IMR-90 (cell line): ENCODE measurements at places on chromosomes 1 and 21. TPM values are rescaled to one million over a fixed set of nuclear protein-coding genes. Genes with fewer than 3 reads are reported as not detected.

DNA sequence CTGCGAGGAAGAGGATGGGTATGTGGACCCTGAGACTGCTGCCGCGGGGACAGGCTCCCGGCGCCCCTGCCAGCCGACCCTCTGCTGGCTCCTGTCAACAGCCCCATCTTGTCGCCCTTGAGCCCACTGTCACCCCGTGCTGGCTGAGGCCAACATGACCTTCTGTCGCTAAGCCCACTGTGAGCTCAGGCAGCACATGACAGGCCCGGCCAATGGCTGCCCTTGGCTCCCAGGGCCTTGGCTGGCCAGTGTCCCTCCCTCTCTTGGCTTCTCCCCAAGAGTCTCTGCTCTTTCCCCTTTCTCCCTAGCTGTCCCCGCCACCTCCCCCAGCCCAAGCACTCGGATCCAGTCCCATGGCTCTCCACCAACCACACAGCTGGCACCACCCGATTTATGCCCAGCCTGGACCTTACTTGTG lies 3.5 kb downstream of the PEX10 start:
- no peak for DNase-seq

CHI3L1 gene
- 0.28 TPM in 1 of 2 replicates, not detected in the other for total RNA-seq

DNA sequence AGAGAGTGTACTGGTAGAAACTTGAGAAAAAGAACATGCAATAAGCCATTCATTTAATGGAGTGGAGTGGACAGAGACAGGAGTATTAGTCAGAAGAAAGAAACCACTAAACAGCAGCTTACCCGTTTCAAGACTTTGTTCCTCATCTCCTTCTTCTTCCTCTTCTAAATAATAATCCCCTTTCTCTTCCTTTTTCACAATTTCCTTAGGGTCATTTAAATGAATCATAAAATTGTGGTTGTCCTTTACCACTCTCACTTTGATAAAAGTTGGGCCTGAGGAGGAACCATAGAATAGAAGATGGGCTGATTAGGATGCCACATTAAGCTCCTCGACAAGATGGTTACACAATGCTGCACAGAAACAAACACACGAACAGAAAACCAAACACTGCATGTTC lies 109.6 kb downstream of the WDR3 start:
- DNase-seq, result no peak

GRCh38 chr1:220123889-220124288 lies 30.0 kb downstream of the IARS2 start:
- no peak for DNase-seq

GRCh38 chr1:57887964-57888491 lies 464.2 kb upstream of the DAB1 start:
- DNase-seq, result no peak

KRTAP19-8 gene
- total RNA-seq, result not detected in 2 replicates

GRCh38 chr1:3673381-3674099 lies 21.2 kb downstream of the TP73 start:
- no peak for DNase-seq

DNA sequence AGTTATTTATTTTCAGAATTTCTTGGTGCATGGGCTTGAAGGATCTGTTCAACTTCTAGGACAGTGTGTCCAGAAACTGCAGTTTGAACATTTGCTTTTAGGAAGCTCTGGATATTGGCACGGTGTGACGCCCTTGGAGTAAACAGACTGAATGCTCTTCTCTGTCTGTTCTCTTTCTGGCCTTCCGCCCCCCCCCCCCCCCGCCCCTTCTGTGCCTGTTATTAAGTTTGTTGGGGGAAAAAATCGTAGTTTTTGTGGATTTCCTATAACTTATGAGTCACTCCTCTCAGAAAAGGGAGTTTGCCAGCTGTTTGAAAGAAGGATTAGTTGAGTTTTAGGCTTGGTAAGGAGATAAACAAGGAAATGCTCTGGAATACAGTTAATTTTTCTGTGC lies 1.2 kb downstream of the KCTD3 start:
- DNase-seq, result peak; percentile 75

GRCh38 chr1:52239708-52240001 lies 97.8 kb downstream of the ZFYVE9 start:
- no peak for DNase-seq

ALG14 gene
- 1.4 and 2.0 TPM in 2 replicates for total RNA-seq

GRCh38 chr1:13762642-13763041 lies 62.7 kb downstream of the PRDM2 start:
- no peak for DNase-seq

RSRP1 gene
- total RNA-seq, result 71.0 and 73.9 TPM in 2 replicates

DNA sequence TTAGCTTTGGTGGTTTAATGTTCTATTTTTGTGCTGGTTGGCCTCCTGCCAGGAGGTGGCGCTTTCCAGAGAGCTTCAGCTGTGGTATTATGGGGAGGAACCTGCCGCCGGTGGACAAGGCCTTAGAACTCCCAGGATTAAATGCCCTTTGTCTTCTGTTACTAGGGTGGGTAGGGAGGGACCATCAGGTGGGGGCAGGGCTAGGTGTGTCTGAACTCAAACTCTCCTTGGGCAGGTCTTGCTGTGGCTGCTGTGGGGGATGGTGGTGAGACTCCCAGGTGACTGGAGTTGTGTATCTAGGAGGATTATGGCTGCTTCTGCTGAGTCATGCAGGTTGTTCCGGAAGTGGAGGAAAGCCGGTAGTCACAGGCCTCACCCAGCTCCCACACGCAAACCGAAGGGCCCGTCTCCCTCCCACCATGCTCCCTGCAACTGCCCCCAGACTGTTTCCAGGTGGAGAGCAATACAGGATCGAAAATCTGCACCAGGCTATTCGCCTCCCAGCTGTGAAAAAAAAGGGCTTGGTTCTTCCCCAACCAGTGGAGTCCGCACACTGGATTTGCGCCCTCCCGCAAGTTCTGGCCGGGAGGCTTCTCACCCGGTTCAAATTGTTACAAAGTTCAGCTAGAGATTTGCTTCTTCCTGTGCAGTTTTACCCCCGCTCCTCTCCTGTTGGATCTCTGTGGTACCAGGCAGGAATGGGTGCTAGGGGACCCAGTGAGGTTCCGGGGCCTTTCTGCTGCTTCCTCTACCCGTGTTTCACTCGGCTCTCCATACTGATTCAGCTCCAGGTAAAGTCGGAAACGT lies 220.5 kb downstream of the CENPF start:
- DNase-seq, result no peak

DNA sequence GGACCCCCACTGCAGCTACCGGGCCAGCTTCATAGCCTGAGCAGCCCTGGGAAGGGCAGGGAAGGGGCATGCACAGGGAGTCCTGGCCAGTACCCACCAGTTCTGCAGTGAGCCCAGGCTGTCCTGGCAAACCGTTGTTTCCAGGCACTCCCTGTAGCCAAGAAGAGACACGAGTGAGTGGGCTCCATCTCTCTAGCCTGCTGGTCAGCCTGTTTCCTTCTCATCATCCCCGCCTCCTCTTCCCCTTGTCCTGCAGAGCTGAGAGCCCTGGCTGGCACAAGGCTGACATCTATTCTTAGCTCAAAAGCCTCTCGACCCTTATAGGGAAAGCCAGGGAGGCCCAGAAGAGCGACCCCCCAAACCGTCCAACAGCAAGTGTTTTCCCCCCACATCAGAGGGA lies 28.7 kb downstream of the COL16A1 start:
- DNase-seq, result no peak

AK5 gene
- 25.8 and 54.7 TPM in 2 replicates for total RNA-seq

- DNase-seq, result peak; percentile 32
Observed at GRCh38 chr1:243968413-243968812, 82.7 kb upstream of the ZBTB18 start.

- DNase-seq, result no peak
Observed at GRCh38 chr1:70277875-70278274, 56.7 kb downstream of the SRSF11 start.

DNA sequence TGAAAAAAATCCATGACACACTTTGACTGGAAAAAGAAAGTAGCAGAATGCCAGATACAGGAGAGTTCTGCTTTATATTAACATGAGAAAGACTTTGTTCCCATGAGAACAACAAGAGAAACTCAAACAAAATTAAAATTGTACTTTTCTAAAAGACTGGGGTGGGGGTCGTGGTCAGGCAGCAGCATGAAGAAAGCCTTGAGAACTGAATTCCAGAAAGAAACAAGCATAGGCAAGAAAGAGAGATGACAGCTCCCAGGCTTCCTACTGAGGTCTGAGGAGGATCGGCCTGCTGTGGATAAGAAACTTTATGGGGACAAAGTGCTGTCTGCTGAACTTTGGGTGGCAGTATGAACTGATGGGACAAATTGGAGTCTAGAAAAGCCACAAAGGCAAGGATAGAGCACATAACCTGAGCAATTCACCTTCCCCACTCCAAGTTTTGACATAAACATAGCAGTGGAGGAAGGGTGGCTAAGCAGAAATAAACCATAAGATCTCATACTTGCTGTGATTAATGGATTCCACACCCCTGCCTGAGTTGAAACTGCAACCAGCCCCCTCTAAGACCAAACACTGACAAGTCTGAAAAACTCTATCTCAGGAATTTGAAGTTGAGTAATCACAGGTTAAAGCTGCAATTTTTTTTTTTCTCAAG lies 43.7 kb downstream of the COL6A1 start:
- DNase-seq, result peak; percentile 67

GRCh38 chr21:29213513-29214385 lies 83.3 kb downstream of the MAP3K7CL start:
- no peak for DNase-seq

GRCh38 chr1:221912230-221912629 lies 170.3 kb upstream of the DUSP10 start:
- DNase-seq, result peak; percentile 44
